ENCODE measurements at places on chromosomes 11 and 22. TPM values are rescaled to one million over a fixed set of nuclear protein-coding genes. Genes with fewer than 3 reads are reported as not detected.
A peak's percentile ranks its signal among the peaks of the same experiment; 100 is the strongest.

The LMNTD2 gene
- 1.1 TPM for polyA plus RNA-seq

The VPREB1 gene
- polyA plus RNA-seq, result not detected

The UCP3 gene
- 1.1 TPM for polyA plus RNA-seq

The TMEM151A gene
- polyA plus RNA-seq, result 54.6 TPM

The HIPK3 gene
- 5.3 TPM for polyA plus RNA-seq

The SHISAL1 gene
- polyA plus RNA-seq, result 22.9 TPM

The YAP1 gene
- polyA plus RNA-seq, result 6.4 TPM

The BSX gene
- not detected for polyA plus RNA-seq

The ACP2 gene
- polyA plus RNA-seq, result 25.9 TPM

The LRP4 gene
- polyA plus RNA-seq, result 32.9 TPM

DNA sequence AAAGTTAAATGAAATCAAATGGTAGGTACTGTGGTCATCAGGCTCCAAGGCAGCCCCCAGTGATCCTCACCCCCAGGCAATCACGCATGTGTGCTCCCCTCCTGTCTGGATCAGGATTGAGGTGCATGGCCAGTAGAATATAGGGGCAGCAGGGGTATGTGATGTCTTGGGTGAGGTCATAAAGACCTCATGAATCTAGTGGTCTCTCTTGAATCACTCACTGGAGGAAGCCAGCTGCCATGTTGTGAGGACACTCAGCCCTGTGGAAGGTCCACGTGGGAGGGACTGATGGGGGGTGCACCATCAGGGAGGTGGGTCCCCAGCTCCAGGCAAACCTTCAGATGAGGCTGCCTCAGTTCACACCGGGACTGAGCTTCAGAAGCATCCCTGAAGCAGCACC lies 6.8 kb upstream of the IL17REL start:
- no peak for DNase-seq

GRCh38 chr11:94759522-94759921 lies 8.6 kb upstream of the AMOTL1 start:
- no peak for DNase-seq

GRCh38 chr22:21443057-21443734 lies 24.0 kb upstream of the TMEM191C start:
- no peak for DNase-seq

DNA sequence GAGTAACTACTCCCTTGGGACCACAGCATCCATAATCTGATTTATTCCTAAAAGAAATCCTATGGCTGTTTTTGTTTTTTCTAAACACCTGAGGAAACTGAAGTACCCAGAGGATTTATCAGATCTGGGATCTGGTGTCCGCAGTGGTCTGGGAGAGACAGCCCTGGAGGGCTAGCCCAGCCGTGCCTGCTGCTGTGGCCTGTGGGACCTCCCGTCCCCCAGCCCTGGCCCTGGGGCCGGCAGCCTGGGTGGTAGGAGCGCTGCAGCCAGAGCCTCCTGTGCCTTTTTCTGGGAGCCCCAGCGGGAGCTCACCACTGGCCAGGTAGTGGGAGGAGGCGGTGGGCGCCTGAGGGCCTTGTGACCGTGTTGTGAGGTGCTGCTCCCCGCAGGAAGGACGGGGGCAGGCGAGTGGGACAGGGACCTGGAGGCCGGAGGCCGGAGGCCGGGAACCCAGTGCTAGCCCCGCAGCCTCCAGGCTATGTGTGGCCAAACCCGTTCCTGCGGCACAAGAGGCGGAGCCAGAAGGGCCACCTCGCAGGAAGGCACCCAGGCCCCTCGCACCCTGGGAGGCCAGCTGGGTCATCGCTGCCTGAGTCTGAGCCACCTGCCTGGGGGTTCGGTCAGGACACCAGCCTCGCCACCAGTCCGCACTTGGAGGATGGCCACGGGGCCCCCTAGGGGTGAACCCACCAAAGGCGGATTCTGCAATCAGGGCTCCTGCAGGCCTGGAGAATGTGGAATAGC lies 18.2 kb upstream of the C11orf96 start:
- no peak for DNase-seq

GRCh38 chr22:29317827-29318454 lies 2.4 kb upstream of the RASL10A start:
- no peak for DNase-seq

- no peak for DNase-seq
Observed at GRCh38 chr11:66846671-66847091, 3.4 kb downstream of the RCE1 start.

- DNase-seq, result peak; percentile 42
Observed at GRCh38 chr22:40509401-40510134, 127.0 kb downstream of the MRTFA start.

GRCh38 chr11:106137061-106137460 lies 59.6 kb downstream of the AASDHPPT start:
- no peak for DNase-seq

DNA sequence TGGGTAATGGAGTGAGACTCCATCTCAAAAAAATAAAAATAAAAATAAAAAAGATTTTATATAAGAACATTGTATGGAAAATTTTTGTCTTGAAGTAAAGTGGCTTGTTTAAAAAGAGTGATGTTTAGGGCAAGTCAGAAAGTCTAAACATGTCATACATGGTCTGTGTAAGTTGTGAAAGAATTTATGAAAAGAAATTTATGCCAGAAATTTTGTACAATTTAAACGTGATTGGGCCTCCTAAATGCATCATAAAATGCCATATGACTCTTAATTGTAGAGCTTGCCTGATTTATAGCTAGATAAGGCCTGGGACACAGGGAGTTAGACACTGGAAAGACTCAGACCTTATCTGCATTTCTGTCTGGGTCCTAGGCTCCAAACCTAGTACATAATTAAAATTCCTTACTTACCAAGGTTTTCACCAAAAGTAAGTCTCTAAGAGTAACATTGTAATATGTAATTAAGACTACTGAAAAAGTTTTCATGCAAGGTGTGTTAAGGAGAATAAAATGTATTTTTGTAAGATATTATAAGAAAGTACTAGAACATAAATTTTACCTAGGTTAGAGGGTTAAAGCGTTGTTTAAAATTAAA lies 110.5 kb downstream of the AASDHPPT start:
- DNase-seq, result no peak

DNA sequence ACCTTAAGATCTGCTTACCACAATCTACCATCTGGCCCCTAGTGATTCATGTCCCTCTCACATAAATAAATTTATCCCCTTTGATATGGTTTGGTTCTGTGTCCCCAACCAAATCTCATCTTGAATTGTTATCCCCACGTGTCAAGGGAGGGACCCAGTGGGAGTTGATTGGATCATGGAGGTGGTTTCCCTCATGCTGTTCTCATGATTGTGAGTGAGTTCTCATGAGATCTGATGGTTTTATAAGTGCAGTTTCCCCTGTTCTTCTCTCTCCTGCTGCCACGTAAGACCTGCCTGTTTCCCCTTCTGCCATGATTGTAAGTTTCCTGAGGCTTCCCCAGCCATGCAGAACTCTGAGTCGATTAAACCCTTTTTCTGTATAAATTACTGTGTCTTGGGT lies 37.2 kb downstream of the OR2AG2 start:
- DNase-seq, result no peak

GRCh38 chr11:3173795-3174194 lies 8.7 kb upstream of the OSBPL5 start:
- no peak for DNase-seq

DNA sequence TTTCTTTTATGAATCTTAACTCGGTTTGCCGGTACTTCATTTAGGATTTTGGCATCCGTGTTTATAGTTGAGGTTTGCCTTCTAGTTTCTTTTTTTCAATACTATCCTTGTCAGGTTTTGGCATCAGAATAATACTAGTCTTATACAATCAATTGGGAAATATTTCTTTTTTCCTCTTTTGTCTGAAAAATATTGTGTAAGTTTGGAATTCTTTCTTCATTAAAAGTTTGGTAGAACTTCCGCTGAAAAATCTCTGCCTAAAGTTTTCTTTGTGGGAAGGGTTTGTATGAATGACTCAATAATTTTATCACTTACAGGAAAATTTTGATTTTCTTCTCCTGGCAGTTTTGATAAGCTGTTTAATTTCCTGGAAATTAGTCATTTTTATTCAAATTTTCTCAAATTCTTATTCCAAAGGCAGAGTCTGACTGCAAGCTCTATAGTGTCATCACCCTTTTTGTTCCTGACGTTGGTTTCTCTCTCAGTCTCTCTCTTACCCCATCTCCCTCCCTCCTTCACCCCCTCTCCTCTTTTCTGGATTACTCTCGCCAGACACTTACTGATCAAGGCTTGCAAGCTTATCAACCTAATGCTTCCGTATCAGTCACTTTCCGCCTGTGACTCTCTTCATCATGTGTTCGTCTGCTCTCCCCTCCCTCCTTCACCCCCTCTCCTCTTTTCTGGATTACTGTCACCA lies 555.7 kb downstream of the TBC1D22A start:
- DNase-seq, result no peak

DNA sequence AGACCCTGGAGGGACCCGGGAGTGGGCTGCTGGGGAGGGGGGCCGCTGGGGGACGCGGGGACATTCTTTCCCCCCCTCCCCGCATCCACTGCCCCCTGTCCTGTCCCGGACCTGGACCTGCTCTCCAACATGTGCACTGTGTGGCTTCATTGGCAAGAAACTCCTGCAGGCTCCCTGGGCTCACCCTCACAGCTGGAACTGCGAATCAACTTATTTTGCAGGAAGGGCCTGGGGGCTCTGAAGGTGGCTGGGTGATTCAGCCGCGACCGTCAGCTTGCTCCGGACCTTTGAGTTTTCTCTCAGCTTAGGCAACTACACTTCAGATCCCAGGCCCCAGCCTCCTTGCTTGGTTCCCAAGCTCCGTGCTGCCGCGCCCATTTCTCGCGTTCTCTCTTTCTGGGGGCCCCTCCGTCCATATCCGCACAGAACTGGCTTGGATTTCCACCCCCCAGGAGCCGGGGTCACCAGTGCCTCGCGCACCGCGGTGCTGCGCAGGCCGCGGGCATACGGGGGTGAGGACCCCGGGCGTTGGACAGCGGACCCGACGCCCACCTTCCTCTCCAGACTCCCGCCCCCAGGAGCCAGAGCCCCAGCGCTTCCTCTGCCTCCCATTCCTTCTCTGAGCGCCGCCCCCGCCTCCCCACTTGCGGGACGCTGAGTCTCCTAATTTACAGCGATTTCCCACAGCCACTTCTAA lies 471 bp upstream of the AHNAK start:
- no peak for DNase-seq

DNA sequence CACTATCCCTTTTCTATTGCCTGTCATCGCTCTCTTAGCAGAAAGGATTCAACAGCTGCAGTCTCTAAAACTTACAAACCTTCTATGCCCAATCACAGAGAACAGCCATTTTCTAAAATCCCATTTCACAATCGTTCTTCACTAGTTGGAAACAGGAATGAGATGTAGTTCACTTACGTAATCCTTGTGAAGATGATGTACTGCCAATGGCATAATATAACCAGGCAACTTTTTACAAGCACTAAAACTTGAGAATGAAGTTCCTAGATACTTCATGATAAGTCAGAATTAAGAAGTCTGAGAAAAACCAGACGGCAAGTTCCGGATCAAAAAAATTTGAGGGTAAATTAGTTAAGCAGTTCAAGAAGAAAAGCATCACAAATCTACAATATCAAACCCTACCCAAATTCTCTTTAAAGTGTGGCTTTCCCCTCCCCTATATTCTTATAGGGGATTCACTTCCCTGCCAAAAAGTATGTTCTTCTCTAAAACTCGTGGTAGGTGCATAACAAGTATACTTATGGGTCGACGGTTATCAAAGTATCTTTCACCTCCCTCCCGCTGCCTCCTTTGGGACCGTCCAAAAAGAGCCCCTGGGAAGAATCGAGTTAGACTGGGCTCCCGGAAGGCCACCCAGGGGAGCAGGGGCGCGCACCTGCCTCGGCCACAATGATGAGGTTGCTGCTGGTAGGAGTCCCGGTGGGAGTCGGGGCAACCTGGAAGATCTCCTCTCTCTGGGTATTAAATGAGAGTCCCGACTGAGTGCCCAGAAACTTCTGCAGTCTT lies 666 bp downstream of the MSANTD4 start:
- no peak for DNase-seq
